Cerebellar cortex (tissue), 1 donor: ENCODE measurements at places on chromosomes 3 and 15.

GRCh38 chr3:4845882-4846281 is 133.4 kb upstream of the BHLHE40 start:
- no peak for DNase-seq

DNA sequence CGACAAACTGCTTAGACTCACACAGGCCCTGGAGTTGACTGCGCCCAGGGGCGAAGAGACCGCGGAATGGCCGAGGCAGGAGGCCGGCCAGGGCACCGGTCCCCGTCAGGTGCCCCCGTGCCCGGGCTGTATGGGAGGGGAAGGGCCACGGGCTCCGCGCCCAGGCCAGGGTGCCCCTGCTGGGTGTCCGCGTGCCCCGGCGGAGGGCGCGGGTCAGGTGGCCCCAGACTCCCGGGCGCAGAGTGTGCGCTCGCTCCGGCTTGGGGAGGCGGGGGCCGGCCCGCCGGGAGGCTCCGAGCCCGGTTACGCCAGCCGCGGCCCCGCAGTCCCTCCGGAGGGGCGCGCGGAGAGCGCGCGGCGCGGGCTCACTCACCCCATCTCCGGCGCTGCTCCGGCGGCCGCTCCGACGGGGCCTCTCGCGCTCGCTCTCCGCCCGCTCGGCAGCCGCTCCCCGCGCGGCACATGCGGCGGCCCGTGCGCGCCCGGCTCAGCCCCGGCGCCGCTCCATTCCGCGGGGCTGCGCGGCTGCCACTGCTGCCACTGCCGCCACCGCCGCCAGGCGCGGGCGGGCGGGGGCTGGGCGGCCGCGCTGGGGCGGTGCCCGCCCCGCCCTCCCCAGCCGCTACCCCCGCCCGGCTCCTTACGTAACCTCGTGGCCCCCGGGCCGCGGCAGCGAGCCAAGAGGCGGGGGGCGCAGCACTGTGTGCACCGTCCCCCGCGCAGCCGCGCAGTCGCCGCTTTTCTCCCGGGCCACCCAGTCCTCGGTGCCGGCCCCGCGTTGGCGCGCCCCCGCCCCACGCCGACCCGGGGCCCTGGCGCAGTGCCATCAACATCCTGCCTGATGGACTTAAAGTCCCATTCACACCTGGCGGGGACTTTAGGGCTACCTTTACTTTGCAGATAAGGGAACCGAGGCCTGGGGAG is at the start of gene HOMER2:
TSS of gene HOMER2 (minus strand) at position 563 of the 924 bp plus-strand sequence. CDS start at position 378, 185 bp downstream.
- DNase-seq = peak; percentile 27

GRCh38 chr15:42178056-42178455 is 21.6 kb upstream of the PLA2G4F start:
- DNase-seq = no peak

DNA sequence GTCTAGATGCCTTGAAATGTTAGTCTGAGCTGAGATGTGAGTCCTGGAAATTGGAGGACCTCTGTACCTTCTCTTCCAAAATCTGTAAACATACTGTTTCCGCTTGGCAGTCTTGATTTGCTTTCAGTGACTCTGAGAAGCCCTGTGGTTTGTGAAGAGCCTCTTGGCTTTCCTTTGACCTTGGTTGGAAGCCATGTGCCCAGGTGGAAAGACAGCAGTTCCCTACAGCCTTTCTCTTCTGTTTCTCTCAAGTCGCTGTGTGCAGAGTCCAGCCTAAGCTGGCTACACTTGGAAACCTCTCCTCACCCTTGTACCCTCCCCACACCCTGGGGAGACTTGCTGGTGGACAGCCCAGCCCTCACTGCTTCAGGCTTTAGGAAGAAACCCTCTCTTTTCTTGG is 129.8 kb upstream of the CTDSPL start:
- DNase-seq = peak; percentile 23

DNA sequence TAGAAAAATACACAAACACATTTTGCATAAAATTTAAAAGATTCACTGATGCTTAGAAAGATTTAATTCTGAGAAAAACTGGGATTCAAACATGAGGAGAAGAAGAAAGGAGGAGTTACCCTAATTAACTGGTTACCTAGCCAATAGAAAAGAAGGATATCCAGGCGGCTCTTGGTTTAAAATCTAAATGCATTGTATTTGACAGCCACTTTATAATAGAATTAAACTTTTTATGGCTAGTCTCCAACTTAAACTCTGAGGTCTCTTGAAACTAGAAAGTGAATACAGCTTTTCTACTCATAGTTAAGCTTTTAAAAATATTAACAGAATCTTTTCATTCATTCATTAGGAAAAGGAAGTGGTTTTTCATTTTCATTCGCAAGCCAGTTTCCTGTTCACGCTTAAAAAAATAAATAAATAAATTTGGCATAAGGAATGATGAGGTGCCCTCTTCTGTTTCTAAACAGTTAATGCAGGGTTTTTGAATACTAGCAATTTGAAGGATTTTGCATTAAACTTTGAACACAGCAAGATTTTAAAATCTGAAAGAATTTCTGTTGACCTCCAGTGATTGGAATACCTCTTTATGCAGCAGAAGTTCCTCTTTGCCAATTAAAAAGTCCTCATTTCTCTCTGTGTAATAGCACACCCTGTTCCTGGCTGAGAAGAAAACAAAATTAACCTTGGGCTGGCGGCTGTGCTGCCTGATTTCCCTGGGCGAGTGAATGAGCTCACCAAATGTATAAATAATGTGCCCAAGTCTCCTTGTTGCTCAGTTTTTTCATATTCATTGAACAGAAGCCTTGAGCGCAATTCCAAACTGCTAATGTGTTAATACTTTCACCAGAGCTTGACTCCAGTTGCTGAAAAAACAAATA is 105.1 kb downstream of the ZMAT3 start:
- peak; percentile 11 for DNase-seq

DNA sequence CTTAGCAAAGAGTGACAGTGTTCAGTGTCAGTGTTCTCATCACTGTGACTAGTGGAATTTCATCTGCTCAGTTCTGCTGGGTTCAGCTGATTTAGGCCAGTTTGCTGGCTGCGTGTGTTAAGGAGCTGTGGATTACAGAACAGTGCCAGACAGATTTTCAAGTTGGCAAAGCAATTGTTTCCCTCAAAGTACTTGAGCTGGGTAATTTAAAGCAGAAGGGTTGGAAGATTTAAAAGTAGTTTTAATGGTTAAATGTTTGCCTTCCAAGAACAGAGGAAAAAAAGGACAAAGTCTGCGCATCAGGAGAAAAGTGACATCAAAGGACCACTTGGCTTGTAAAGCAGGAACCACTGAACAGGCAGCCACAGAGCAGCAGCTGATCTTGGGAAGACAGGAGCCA is 8.7 kb downstream of the ESYT3 start:
- no peak for DNase-seq

DNA sequence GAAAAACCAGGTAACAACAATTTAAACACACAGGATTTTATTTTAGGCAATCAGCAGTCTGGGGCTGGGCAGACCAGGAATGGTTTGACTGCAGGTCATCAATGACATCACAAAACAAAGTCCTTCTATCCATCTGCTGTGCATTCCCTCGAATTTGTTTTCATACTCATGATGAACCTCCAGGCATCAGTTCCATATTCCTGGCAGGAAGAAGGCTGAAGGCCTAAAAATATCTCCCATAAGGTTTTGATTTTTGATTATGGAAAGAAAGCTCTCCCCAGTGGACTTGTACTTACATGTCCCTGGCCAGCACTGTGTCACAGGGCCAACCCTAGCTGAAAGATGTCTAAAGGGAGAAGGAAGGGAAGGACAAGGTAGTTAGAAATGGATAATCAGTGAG is 107.4 kb downstream of the PEAK1 start:
- DNase-seq = no peak

DNA sequence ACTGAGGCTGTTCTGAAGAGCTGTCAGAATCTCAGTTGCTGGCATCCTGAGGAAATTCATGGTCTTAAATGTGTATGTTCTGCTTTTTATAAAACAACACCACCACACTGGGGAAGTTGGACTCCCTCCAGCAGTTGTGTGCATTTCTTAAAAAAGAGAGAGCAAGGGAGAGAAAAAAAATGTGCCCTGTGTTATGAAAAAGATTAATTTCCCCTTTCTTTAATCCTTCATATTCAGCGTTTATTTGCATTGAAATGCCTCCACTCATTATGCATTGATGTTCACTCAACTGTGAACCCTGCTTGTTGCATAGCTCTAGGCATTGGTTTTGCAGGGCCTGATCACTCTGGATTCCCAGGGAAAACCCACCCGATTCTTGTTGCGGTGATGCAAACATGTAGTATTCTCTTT is 4.4 kb upstream of the ZNF609 start:
- no peak for DNase-seq

GRCh38 chr15:21271566-21271965 is 168.7 kb downstream of the POTEB3 start:
- DNase-seq = peak; percentile 0

- DNase-seq = no peak
Observed at GRCh38 chr3:72678867-72679266, 169.4 kb downstream of the SHQ1 start.

DNA sequence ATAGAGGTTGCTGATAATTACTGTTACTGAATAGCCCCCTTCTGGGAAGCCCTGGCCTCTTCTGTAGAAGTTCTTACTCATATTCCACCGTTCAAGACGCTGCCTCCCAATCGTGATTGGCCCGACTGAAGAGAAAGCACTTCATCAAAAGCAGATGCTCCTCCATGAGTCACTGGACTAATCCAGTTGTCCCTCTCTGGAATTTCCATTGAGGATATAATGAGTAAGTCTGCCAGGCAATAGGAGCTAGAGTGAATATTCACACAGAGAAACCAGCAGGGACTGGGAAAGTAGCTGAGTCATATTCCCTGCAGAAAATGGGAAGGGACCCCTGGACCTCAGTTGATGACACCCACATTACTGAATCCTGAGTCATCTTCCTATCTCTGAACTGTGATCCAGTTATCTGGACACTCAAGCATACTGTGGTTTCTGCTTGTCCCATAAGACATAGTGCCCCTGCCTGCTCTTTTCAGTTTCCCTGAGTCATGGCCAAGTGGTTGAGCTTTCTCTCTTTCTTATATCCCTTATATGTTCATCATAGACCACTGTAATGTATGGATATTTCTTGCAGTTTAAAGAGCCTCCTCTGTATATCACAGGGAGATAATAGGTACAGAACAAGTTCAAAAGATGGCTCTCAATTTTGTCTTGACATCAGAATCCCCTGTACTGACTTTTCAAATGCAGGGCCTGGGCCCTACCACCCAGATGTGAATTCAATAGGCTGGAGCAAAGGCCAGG is 151.2 kb upstream of the CDIN1 start:
- DNase-seq = no peak

- DNase-seq = no peak
Observed at GRCh38 chr15:48584812-48585563, 60.5 kb downstream of the FBN1 start.

- no peak for DNase-seq
Observed at GRCh38 chr3:39911465-39912309, 102.3 kb downstream of the MYRIP start.

DNA sequence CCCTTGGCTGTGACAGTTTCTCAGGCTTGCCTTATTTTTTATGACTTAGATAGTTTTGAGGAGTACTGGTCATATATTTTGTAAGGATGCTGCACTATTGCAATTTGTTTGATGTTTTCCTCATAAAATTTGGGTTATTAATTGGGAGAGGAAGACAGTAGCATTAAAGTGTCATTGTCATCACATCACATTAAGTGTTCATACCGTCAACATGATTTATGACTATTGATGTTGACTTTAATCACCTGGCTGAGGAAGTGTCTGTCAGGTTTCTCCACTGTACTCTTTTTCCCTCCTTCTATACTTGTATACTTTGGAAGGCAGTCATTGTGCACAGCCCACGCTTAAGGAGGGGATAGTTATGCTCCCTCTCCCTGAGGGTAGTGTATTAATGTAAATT is 26.9 kb downstream of the TRIM69 start:
- DNase-seq = no peak

- DNase-seq = no peak
Observed at GRCh38 chr15:48062148-48062872, 58.5 kb upstream of the SLC24A5 start.

DNA sequence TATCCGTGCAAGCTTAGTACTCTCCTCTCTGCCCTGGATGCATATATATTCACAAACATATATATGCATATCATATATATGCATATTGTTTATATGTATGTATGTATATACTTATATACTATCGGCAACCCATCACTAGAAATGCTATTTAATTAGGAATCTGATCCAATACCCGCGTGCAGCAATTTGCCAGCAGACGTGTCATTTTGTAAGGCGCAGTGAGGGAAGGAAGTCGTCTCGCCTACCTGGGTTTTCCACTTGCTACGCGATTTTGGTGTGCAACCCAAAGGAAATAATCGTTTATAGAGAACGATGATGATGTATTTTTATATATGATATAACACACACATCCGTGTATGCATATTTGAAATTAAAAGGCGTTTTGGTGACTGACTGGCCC is 5.6 kb upstream of the FEZF2 start:
- DNase-seq = no peak

DNA sequence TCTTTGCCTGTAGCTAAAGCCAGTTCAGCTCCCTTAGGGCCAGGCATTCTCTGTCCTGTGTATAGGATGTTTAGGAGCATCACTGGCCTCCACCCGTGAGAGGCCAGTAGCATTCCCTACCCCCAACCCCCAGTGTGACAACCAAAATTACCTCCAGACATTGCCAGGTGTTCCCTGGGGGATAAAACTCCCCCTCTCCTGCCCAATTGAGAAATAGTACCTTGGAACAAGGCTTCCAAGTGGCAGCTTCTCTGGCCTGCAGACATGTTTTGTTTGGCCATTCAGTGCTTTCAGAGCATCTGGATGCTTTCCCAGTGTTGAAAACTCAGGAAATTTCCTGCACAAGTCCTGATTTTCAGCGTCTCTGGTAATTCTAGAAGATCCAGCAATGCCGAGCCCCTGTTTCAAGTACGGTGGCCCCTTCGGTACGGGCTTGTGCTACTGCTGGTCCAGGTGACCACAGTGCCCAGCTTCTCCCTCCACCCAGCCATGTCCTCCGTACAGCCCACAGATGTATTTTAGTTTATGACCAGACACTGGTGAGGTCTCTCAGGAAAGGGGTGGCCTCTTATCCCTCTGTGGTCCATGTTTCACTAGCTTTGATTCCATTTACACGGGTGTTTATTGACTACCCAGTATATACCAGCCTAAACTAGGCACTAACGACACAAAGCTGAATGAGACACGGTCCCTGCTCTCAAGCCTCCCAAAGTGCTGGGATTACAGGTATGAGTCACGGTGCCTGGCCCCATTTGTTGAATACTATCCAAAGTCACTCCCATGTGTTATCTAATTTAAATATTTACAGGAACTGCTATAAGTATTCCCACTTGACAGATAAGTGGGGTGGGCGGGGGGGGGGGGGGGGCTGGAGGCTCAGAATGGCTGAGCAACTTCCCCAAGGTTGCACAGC is 125.4 kb upstream of the RAD18 start:
- peak; percentile 62 for DNase-seq

- no peak for DNase-seq
Observed at GRCh38 chr3:154121701-154122551, 736 bp downstream of the ARHGEF26 start.

DNA sequence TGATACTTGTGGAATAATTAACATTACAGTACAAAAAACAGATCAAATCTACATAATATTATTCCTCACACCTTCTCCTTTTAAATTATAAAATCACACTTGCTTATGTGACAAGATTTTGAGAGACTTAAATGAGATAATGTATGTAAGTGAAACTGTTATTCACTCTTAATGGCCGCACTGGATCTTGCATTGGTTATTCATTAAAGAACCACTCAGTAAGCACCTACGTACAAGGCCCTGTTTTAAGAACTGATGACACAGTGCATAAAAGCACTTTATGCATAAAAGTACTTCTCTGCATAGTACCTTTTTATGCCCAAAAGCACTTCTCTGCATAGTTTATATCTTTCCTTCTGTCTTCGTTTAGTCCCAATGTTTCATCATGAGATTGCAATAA is 172.1 kb downstream of the GOLGA6L6 start:
- no peak for DNase-seq
